CD4-positive, alpha-beta T cell treated with Interleukin-10 for 1 hour (primary cell): ENCODE measurements at places on chromosomes 5 and 9.

DNA sequence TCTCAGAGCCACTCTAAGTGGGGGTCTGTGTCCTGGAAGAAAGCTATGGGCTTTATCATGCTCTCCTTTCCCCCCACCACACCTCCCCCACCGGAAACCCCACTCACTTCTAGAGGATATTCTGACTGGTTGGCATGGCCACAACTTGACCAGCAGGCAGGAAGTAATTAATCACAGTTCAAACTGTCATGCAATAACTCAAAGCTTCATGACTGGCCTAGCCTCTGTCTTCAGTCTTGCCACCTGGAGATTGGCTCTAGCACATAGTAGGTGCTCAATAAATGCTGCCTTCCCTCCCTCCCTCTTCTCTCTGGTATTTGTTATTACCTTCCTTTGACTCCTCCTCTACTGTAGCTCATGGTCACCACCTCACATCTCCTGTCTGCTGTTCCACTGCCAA lies 124.7 kb downstream of the GABBR2 start:
- no peak for DNase-seq

- no peak for DNase-seq
These were observed 15.7 kb upstream of the TSSK1B start for GRCh38 chr5:113450462-113450861.

GRCh38 chr9:127968700-127969383 lies 11.9 kb downstream of the EEIG1 start:
- no peak for DNase-seq

DNA sequence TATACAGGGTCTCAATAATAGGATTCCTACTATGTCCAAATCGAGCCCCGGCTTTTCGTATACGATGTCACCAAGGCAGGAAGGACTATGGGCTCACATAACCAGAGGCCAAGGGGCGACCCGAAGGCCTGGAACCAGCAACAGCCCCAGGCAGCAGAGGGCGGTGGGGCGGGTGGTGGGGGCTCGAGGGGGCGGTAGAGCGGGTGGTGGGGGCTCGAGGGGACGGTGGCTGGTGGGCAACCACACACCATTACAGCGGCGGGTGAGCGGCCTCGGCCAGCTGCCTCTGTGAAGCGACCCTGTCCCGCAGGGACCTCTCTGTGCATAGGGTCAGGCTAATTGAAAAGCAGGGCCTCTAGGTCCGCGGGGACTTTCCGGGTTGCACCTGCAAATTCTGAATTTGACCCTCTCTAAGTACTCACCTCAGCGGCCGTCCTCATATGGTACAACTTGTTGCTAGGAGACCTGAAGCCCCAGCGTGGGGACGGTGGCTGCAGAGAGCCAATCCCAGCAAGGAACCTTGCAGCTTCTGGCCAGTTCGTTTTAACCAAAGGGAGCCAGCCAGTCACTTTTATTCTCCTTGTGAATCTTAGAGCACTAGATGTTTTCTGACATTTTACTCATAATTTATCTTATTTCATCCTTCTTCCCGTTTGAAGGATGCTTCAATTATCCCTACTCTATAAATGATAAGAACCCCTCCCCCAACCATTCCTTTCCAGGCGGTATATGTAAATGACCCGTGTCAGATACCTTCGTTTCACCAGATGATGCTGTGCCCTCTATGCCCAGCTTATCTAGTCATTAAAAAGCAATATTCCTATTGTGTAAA lies at the start of gene NME5:
Gene NME5, minus strand, starts transcription at position 480 of the 832 bp plus-strand sequence. CDS start 648 bp downstream, outside the sequence.
- DNase-seq = no peak

DNA sequence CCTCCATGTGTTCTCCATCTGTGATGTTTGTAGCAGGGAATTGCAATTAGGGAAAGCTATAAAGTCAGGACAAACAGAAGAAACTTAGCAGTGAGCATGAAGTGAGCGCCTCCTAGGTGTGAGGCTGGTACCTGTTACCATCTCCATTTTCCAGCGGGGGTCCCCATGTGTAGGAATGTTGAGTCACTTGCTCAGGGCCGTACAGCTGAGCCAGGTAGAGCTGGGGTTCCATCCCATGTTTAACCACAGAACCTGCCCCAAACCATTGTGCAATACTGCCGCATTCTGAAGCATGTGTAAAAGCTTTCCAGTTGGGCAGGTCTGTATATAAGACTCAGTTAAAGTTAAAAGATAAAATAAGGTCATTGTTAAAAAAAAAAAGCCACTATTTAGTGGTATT lies 62.7 kb downstream of the NDFIP1 start:
- DNase-seq = no peak

DNA sequence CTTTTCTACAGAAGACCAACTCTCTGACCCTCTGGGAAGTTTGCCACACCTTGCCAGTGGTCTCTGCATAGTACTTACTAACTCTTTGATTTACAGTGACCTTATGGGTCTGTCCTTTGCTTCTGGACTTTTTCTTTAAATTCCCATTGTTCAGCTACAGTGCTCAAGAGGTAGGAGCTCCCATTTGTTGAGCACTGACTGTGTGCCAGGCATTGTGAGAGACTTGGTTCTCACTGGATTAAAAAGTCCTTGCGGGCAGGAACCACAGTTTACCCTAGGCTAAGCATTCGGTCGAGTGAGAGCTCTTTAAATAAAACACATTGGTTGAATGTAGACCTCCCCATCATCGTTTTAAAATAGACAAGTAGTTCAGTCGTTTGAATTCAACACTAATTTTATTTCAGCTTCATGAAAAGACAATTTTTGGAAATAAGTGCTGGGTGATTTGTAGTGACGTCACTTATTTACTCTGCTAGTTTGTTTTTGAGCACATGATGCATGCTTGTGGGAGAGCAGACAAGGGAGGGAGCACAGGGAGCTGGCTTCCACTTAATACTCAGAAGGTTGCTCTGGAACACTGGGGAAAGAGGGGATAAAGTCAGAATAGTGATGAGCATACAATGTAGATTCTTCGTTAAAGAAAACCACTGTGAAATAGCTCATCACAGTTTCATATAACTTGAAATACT lies 27.1 kb downstream of the RASGRF2 start:
- DNase-seq = no peak

DNA sequence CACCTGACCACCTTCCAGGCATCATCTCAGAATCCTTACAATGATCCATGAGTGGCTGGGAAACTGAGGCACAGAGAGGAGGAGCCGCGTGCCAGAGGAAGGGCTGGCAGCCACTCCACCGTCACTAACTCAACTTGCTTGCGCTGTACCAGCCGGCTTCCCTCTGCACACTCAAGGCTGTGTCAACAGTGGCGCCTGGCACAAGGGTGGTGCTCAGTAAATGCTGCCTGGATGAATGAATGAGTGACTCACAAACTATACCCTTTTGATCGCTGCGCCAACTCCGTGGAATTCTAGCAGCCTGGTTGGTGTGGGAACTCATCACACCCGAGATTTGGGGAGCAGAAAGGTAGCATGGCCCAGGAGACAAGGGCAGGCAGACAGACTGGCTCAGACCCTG lies 21.9 kb downstream of the PRRX2 start:
- no peak for DNase-seq

GRCh38 chr5:138640646-138641254 lies 65.5 kb upstream of the HSPA9 start:
- no peak for DNase-seq

GRCh38 chr9:129688285-129689043 lies 23.0 kb downstream of the PRRX2 start:
- no peak for DNase-seq

GRCh38 chr5:7495131-7495517 lies 99.2 kb downstream of the ADCY2 start:
- DNase-seq = no peak

DNA sequence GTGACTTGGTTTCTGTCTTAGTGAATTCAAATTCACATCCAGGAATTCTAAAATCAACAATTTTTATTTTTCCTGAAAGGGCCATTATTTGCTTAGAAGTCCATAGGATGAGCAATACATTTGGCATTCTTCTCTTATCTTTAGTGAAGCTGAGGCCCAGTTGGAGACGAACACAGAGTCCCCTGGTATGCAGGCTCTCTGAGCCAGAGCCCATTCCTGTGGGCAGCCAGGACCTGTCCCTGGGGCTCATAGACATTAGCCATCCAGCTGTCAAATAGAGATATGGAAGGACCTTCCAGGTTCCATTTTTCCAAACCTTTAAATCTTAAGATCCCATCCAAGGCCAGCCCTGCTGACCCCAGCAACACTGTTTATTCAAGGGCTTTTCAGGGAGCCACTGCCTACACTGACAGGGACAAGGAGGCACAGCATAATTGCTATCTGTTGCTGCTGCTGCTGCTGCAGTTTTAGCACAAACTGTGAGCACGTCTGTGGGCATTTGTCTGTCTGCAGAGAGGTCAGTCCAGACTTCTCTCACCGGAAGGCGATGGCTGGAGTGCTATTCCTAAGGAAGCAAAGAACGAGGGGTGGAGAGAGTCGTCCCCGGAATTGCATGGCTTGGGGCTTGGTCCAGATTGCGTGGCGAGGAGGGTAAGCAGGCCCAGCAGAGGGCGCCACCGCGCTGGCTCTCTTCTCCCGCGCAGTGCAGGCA lies 639.0 kb downstream of the CCDC171 start:
- no peak for DNase-seq

GRCh38 chr5:125815-126214 lies 33.8 kb downstream of the PLEKHG4B start:
- DNase-seq = no peak

- DNase-seq = no peak
These were observed 245.3 kb downstream of the SH3GL2 start for GRCh38 chr9:17824191-17824590.
